WTC11 (cell line): ENCODE measurements at places on chromosomes 16 and 17. TPM values are rescaled to one million over a fixed set of nuclear protein-coding genes. Genes with fewer than 3 reads are reported as not detected.

Gene CSH2
- total RNA-seq, result not detected in 3 replicates

Gene CHP2
- total RNA-seq, result 2.1 to 4.7 TPM (median 4.6 TPM) in 3 replicates

Gene MBTPS1
- 45.1 to 47.4 TPM (median 46.9 TPM) in 3 replicates for total RNA-seq

Gene MT1E
- 92.7 to 114 TPM (median 103 TPM) in 3 replicates for total RNA-seq

Gene DOC2B
- total RNA-seq, result 2.1 to 2.7 TPM (median 2.5 TPM) in 3 replicates

Gene USP43
- total RNA-seq, result 6.8 to 8.6 TPM (median 7.3 TPM) in 3 replicates

Gene CCL5
- total RNA-seq, result 0.17 to 0.37 TPM (median 0.27 TPM) in 3 replicates

Gene TOX3
- total RNA-seq, result 17.6 to 20.2 TPM (median 19.3 TPM) in 3 replicates

Gene NOTUM
- 1.2 to 1.9 TPM (median 1.7 TPM) in 3 replicates for total RNA-seq

Gene EPN3
- total RNA-seq, result 6.9 to 8.8 TPM (median 8.1 TPM) in 3 replicates

Gene KCNJ18
- total RNA-seq, result not detected in 3 replicates

Gene SRL
- 0.11 TPM in 1 of 3 replicates, not detected in the others for total RNA-seq

Gene TMEM100
- 0.39 to 1.1 TPM (median 0.57 TPM) in 3 replicates for total RNA-seq

Gene FAM20A
- 1.3 to 5.8 TPM (median 2.0 TPM) in 3 replicates for total RNA-seq

Gene RNU2-1
- total RNA-seq, result 5,207 to 6,122 TPM (median 5,885 TPM) in 3 replicates

Gene TRAPPC1
- total RNA-seq, result 99.7 to 135 TPM (median 125 TPM) in 3 replicates

Gene ZNF19
- total RNA-seq, result 3.3 to 4.3 TPM (median 3.5 TPM) in 3 replicates

Gene DHX58
- 6.3 to 7.6 TPM (median 7.3 TPM) in 3 replicates for total RNA-seq

Gene CACNG5
- total RNA-seq, result 1.9 to 3.1 TPM (median 2.8 TPM) in 3 replicates

Gene ASPA
- 0.04 TPM in 1 of 3 replicates, not detected in the others for total RNA-seq

Gene MTMR4
- 30.2 to 32.5 TPM (median 30.8 TPM) in 3 replicates for total RNA-seq

Gene GAST
- not detected in 3 replicates for total RNA-seq

Gene SECTM1
- total RNA-seq, result 0.14 to 0.57 TPM (median 0.22 TPM) in 3 replicates

Gene SYNGR3
- 41.5 to 53.5 TPM (median 51.2 TPM) in 3 replicates for total RNA-seq

Gene USP6
- 0.20 to 0.25 TPM (median 0.23 TPM) in 3 replicates for total RNA-seq

Gene ADAD2
- total RNA-seq, result 0.71 to 1.6 TPM (median 1.4 TPM) in 3 replicates

Gene CES1
- 1.5 to 2.1 TPM (median 2.0 TPM) in 3 replicates for total RNA-seq

Gene HSD11B2
- total RNA-seq, result 33.4 to 38.3 TPM (median 36.4 TPM) in 3 replicates

Gene SLC35G6
- total RNA-seq, result 0.16 to 0.26 TPM (median 0.18 TPM) in 3 replicates

Gene MEOX1
- 0.16 TPM in 1 of 3 replicates, not detected in the others for total RNA-seq

Gene MT1F
- 50.6 to 60.2 TPM (median 58.2 TPM) in 3 replicates for total RNA-seq

Gene HS3ST3A1
- total RNA-seq, result 5.2 to 9.7 TPM (median 5.9 TPM) in 3 replicates

Gene WSCD1
- total RNA-seq, result 57.5 to 80.2 TPM (median 71.9 TPM) in 3 replicates

Gene DOC2A
- 10.8 to 16.6 TPM (median 16.4 TPM) in 3 replicates for total RNA-seq

Gene RNF227
- 0.83 to 1.8 TPM (median 0.94 TPM) in 3 replicates for total RNA-seq

Gene MSLN
- total RNA-seq, result 0.20 to 0.55 TPM (median 0.46 TPM) in 3 replicates

Gene DHRS7C
- total RNA-seq, result not detected in 3 replicates
